ENCODE measurements at places on chromosomes 7 and 10.

- DNase-seq, result no peak
Measured at GRCh38 chr7:22980422-22980821, 33.5 kb downstream of the HYCC1 start.

GRCh38 chr10:88820748-88821401, 18.3 kb downstream of the LIPM start:
- DNase-seq, result no peak

DNA sequence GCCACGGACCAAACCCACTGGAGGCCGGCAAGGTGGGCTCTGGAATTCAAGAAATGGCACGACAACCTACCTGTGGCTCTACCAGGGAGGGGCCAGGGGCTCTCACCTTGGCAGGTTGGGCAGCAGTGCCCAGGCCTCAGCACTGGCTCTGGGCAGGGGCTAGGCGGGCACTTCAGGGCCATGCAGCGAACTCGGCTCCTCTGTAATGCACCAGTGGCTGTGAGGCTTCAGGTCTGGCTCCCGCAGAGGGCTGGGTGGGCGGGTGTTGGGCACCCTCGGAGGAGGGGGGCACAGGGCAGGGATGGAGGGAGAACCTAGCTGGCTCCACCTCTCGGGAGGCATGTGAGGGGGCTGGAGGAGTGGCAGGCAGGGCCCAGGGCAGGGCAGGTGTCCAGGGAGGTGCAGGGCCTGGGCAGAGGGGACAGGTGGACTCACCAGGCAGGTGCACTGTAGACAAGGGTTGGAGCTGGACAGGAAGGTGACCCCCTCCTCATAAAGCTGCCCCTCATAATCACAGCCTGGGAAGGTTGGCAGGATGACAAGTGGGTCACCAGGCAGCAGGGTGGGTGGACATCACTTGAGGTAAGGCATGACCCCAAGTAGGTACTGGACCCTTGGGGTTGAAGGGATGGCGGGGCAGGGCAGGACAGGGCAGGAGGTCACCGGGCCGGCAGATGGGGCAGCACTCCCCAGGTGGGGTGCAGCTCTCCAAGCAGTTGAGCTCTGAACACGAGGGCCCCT, 6.7 kb downstream of the KCP start:
- no peak for DNase-seq

GRCh38 chr7:17663061-17663675, 277.1 kb downstream of the SNX13 start:
- DNase-seq, result no peak

- no peak for DNase-seq
Measured at GRCh38 chr10:131431533-131431932, 120.0 kb upstream of the TCERG1L start.

- no peak for DNase-seq
Measured at GRCh38 chr10:86449926-86450558, 71.5 kb downstream of the WAPL start.

Data from stimulated activated CD4-positive, alpha-beta T cell treated with anti-CD3 and anti-CD28 coated beads, Interleukin-12 subunit alpha, Interleukin-12 subunit beta, amount 100 ng/mL, for 48 hours (primary cell).